Activated gamma-delta T cell treated with anti-CD3 and anti-CD28 coated beads, Interleukin-2, amount 50 U/mL, for 16 hours (primary cell): ENCODE measurements at places on chromosomes 13 and 19.

- no peak for DNase-seq
Observed at GRCh38 chr19:41940731-41941409, 12.6 kb upstream of the ERFL start.

DNA sequence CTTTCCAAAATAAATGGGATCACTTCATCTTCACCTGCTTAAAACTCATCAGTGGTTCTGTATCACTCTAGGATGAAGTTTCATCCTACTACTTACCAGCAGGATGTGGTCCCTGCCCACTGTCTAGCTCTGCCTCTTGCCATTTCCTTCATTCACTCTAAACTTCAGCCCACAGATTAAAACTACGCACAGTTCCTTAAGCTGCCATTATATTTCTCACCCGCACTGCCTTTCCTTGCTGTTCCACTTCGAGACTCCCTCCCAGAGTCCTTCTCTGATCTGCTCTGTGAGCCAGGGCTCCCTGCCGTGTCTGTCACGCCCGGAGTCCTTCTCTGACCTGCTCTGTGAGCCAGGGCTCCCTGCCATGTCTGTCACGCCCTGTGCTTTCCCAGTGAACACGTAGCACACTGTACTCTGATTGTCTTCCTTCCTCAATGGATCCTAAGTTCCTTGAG is 52.0 kb upstream of the NPAS1 start:
- DNase-seq, result no peak

- peak; percentile 78 for DNase-seq
Observed at GRCh38 chr19:4867534-4868285, at the start of gene PLIN3. TSS of gene PLIN3 (minus strand) at chr19:4867667. CDS start at chr19:4861394, 6,273 bp downstream.

DNA sequence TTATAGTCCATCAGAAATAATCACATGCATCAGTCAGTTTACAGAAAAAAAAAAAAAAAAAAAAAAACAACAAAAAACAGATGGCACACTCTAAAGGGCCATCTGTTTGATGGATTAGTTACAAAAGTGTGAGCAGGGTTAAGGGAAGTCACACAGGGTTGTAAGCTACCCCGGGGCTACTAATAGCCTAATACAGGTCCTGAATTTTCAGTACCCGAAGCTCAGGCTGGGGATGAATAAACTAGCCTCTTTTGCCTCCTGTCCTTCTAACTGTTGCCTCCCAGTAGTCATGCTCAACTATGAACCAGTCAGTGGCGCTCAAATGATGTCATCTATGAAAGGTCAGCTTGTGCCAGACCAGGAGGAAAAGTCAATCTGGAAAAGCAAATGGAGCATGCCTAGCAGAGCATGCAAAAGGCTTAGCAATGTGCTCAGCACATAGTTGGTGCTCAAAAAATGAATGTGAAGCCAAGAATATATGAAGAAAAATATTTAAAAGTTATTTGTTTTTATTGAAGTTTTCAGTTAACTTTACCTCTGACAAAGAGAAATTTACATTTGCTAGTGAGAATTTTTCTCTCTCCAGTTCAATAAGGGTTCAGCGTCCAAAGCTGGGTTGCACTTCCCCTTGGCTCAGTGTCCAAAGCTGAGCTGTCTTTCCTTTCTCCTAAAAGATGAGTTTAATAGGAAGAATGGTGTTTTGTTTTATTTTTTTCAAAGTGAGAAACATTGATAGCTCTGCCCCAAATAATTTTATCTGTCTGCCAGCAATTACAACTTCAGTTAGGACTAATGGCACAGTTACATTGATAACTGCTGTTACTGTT is 30.8 kb upstream of the LRCH1 start:
- DNase-seq, result no peak

- DNase-seq, result no peak
Observed at GRCh38 chr19:11349171-11349570, 2.9 kb downstream of the CCDC159 start.

DNA sequence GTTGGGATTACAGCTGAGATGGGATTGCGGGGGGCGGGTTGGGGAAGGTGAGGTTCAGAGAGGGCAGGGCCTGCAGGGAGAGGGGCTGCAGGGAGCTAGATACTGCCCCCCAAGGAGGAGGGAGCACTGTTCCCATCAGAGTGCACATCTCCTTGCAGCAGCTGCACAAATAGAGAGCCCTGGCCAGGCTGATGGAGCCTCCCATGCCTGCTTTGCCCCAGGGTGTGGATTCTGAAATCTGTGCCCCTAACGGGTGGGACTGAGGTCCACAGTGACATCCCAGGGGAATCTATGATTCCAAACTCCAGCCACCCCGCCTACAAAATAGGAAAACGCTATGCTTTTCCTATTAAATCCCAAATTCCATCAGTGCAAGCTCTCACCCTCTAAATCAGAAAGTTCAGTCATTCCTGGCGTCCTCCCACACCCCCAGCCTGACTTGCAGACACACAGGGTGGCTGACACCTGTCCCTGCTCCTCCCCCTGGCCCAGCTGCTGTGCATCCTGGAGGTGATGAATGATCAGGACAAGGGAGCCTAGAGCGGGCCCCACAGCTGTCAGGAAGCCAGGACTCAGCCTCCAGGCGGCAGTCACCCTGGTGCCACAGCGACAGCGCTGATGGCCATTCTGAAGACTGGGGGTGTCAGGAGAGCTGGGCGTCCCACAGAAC is 6.3 kb upstream of the CEACAM21 start:
- no peak for DNase-seq

DNA sequence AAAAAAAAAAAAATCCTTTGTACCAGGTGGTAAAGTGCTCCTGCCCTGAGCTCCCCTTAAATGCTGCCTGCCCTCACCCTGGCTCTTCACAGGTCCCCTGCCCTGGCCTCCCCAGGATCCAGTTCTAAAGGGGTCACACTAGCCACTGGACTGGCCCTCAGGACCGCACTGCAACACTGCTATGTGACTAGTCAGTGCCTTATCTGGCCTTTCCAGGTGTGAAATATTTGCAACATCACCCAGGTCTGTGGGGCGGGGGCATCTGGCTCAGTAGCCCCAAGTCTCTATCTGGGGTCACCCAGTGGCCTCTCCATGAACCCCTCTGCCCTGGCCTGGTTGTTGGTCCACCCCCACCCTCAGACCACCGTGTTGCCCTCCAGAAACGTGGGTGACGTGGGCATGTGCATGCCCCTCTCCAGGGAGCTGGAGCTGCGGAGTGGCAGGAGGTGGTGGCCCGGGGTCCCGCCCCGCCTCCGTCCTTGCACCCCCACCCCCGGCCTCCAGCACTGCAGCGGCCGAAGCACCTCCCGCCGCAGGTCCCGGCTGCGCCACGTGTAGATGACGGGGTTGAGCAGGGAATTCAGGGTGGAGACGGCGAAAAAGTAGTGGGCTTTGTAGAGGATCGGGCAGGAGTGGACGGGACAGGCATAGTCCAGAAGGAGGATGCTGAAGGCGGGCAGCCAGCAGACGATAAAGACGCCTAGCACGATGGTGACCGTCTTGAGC is 7.5 kb downstream of the S1PR2 start:
- no peak for DNase-seq

DNA sequence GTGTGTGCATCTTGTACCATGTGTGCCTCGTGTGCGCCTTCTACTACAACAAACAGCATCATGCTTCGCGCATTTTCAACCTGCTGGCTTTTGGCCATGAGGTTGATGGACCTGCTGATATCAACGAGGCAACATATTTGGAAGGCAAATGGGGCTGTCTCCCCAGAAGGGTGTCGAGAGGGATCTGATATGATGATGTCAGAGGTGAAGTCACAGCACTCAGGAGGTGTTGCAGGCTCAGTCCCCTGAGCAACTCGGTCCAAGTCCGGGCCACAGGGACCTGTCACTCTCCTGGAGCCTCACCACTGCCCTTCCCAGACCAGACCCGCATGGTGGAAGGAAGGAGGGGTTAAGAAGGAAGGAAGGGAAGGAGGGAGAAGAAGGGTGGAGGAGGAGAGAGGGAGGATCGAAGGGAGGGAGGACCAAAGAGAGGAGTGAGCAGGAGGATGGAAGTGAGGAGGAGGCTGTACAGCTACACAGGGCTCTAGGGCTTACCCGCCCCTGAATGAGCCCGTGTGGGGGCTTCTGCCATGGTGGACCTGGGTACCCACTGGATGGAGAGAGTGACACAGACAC is 6.7 kb upstream of the C13orf46 start:
- no peak for DNase-seq

- DNase-seq, result no peak
Observed at GRCh38 chr13:108326309-108326708, 56.8 kb downstream of the TNFSF13B start.

- DNase-seq, result no peak
Observed at GRCh38 chr13:64849196-64849595, 2380.9 kb downstream of the PCDH9 start.

GRCh38 chr19:55272142-55272541 is 7.8 kb downstream of the HSPBP1 start:
- DNase-seq, result no peak

DNA sequence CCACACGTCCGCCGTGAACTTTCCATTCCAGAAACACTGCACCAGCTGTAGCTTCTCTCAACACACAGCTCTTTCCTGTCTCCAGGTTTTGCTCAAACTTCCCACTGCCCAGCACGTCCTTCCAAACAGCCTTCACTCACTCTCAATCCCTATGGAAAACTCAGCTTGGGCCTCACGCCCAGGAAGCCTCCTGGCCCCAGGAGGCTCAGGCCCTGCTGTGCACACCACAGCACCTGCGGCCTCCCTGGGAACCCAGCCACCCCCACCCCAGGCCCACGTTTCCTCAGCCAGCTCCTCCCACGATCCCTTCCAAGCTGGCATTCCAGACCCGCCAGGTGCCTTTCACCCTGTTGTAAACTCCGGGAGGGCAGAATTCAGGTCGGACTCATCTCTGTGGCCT is 35.2 kb downstream of the C13orf46 start:
- no peak for DNase-seq

- DNase-seq, result no peak
Observed at GRCh38 chr13:87837946-87838345, 166.8 kb downstream of the SLITRK5 start.

GRCh38 chr13:49567491-49567890 is 17.9 kb downstream of the RCBTB1 start:
- no peak for DNase-seq

- no peak for DNase-seq
Observed at GRCh38 chr13:66113882-66114526, 1116.1 kb downstream of the PCDH9 start.

GRCh38 chr13:24179486-24179850 is 18.9 kb downstream of the SPATA13 start:
- DNase-seq, result no peak

GRCh38 chr13:47621931-47622330 is 379.1 kb downstream of the SUCLA2 start:
- no peak for DNase-seq

DNA sequence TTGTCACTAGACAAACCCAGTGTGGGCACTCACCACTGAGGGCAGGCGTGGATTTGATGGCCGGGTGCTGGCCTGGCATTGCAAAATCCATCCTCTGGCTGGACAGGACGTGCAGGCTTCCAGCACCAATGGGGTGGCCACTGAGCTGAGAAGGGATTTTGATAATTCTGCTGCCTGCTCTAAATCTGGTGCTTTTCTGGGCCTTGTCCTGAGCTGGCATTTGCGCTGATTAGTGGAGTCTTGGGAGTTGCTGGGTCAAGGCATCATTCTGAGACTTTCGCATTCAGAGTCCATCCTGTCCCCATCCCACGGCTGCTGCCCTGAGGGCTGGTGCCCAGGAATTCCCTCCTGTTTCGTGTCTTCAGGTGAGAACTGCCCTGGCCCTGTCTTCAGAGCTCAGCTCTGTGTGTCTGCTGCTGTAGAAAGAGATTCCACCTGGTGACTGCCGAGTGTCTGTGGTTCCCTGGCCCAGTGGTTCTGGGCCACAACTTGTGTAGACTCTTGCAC is 65.9 kb upstream of the MCF2L start:
- no peak for DNase-seq

DNA sequence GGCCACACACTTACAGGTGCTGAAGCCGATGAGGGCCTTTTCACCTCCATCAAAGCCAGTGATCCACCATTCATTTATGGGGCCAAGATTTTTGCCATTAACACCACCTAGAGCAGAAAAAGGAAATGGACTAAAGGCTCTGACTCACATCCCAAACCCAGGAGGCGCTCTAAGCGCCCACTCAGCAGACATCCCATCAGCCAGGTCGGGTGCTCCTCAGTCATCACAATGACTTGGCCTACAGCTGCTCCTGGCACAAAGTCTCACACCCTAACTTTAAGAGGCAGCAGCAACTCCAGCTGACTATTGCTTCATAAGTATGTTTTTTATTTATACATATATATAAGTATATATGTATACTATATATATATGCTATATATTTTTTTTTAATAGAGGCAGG is 36.1 kb upstream of the EIF3G start:
- DNase-seq, result no peak

DNA sequence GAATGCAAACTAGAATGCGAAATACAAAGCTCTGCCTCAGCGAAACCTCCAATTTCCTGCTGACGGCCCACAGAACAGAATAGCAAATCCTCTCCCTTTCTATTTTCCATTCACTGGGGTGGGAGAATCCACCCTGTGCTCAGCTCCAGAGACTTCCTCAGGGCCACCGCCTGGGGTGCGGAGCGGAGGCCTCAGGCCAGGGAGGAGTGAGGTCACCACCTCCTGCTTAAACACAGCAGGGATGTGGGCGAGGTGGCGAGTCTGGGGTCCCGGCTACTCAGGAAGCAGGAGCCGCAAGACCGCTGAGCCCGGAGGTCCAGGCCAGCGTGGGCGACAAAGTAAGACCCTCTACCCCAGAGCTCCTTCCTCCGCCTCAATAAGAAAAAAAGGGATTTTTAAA is 666 bp upstream of the ZNF320 start:
- DNase-seq, result no peak

DNA sequence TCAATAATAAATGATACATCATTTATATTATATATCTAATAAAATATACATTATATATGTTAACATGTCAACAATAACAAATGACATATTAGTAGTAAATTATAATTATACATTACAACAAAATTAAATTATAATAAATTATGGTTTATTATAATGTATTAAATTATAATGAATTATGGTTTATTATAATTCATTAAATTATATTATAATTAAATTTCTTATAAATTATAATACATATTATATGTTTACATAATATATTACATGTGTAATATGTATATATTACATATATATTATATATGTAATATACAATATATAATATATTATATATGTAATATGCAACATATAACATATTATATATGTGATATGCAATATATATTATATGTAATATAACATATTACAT is 20.5 kb downstream of the C3 start:
- DNase-seq, result no peak

GRCh38 chr13:73210218-73210883 is 151.5 kb downstream of the KLF5 start:
- DNase-seq, result no peak

DNA sequence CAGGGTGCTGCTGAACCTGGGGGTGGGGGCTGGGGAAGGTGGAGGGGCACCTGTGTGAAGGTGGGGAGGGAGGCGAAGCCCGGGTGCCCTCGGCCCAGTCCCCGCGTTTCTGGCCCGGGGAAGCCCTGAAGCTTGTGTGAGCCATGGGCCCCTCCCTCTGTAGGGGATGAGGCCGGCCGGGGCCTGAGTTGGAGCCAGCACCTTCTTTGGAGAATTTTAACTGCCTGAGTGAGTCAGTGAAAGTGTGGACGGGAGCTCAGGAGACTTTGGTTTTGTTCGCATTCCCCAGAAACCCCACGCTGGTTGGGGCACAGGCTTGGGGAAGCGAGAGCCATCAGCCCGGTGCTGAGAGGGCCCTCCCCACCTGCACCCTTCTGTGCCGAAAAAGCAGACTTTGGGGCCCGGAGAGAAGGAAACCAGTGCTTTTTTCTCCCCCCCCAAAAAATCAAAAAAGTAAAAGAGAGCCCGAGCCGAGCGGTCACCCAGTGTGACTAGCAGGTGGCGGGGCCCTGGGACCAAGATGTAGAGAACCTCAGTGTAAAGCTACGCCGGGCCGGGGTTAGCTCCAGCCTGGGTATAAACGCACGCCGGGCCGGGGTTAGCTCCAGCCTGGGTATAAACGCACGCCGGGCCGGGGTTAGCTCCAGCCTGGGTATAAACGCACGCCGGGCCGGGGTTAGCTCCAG is 45.1 kb downstream of the TMEM255B start:
- no peak for DNase-seq
